AG08396 (cell line): ENCODE measurements at places on chromosomes 4 and X.

GRCh38 chr4:87843936-87844335 is 11.2 kb downstream of the MEPE start:
- DNase-seq = peak; percentile 47

DNA sequence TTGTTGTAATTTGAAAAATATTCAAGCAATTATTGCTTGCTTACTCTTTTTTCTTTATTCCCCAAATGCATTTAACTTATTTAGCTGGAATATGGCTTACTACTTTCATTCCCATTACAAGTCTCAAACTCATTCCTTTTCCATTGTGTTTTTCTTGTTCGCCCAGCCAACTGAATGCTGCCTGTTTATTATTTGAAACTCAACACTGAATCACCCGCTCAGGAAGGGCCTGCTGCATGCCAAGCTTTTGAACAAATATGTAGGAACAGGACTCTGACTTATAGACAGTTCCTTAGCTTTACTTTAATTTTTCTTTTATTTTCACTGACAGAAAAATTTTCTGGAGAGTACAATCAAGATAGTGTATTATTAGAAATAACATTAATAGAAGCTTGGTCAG is 12.9 kb downstream of the PCDH18 start:
- peak; percentile 24 for DNase-seq

- no peak for DNase-seq
Measured at GRCh38 chr4:8461616-8462015, 21.0 kb downstream of the TRMT44 start.

- DNase-seq = no peak
Measured at GRCh38 chr4:48667148-48667547, 112.9 kb downstream of the FRYL start.

DNA sequence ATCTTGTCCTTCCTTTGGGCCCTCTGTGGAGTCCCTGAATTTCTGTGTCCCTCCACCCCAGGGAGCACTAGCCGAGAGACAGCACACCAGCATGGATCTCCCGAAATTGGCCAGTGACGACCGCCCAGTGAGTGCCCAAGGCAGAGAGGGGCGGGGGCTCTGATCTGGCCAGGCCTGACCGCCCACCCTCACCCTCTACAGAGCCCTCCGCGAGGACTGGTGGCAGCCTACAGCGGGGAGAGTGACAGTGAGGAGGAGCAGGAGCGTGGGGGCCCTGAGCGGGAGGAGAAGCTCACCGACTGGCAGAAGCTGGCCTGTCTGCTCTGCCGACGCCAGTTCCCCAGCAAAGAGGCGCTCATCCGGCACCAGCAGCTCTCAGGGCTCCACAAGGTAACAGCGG is 8.4 kb upstream of the UBA1 start:
- DNase-seq = no peak
